ENCODE measurements at places on chromosomes 5 and 9. TPM values are rescaled to one million over a fixed set of nuclear protein-coding genes. Genes with fewer than 3 reads are reported as not detected.

DNA sequence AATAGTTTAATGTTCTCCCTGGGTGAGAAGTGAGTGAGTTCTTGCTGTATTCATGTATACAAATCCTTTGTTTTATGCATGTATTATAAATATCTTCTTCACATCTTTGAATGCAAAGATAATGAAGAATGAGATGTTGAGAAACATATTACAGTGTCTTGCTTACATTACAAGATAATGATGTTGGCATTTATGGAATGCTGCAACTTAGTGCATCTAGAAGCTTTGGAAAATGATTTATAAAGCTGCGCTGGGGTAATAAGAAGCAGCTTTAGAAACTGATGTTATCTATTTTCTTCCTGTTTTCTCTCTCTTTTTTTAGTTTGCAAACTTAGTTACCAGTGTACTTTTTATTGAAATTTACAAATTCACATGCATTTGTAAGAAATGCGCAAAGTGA is 673.4 kb downstream of the KCTD16 start:
- H3K27ac ChIP-seq, result no peak overlapping the region
- H3K27me3 ChIP-seq, result no peaks in the 10 kb centered on the region
- no peaks in the 10 kb centered on the region for H3K36me3 ChIP-seq
- H3K4me3 ChIP-seq, result no peak overlapping the region
- no peak for DNase-seq

DNA sequence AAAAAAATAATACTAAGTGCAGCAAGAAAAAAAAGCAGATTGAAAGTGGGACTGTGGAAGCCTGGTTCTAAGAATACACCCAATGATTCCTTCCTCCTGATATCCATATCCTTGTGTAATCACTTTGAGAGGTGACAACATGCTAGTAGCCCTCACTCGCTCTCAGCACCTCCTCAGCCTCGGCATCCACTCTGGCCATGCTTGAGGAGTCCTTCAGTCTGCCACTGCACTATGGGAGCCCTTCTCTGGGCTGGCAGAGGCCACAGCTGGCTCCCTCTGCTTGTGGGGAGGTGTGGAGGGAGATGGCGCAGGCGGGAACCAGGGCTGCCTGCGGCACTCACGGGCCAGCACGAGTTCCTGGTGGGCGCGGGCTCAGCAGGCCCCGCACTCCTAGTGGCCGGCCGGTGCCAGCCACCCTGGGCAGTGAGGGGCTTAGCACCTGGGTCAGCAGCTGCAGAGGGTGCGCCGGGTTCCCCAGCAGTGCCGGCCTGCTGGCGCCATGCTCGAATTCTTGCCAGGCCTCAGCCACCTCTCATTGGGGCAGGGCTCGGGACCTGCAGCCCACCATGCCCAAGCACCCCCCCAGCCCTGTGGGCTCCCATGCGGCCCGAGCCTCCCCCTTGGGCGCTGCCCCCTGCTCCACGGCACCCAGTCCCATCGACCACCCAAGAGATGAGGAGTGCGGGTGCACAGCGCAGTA is 24.5 kb upstream of the SELENOP start:
- no peaks in the 10 kb centered on the region for H3K4me1 ChIP-seq
- DNase-seq, result no peak
- no peaks in the 10 kb centered on the region for H3K27me3 ChIP-seq
- no peak overlapping the region for H3K27ac ChIP-seq
- no peaks in the 10 kb centered on the region for H3K36me3 ChIP-seq
- no peak overlapping the region for H3K4me3 ChIP-seq

GRCh38 chr9:99093492-99093791 is 11.5 kb upstream of the TGFBR1 start:
- H3K27me3 ChIP-seq, result peaks cover 5% of the 10 kb centered on the region
- no peak for DNase-seq
- H3K4me1 ChIP-seq, result no peaks in the 10 kb centered on the region
- no peak overlapping the region for H3K27ac ChIP-seq
- no peaks in the 10 kb centered on the region for H3K36me3 ChIP-seq

GRCh38 chr5:173397516-173397915 is 69.3 kb upstream of the STC2 start:
- H3K4me1 ChIP-seq, result no peaks in the 10 kb centered on the region
- no peak overlapping the region for H3K4me3 ChIP-seq
- no peaks in the 10 kb centered on the region for H3K36me3 ChIP-seq
- DNase-seq, result peak; percentile 27

GRCh38 chr5:71601222-71602026 is 14.3 kb downstream of the MCCC2 start:
- no peaks in the 10 kb centered on the region for H3K36me3 ChIP-seq
- DNase-seq, result peak; percentile 98
- H3K27me3 ChIP-seq, result no peaks in the 10 kb centered on the region
- H3K27ac ChIP-seq, result peak overlapping the region; percentile 46
- no peak overlapping the region for H3K4me3 ChIP-seq

- no peak overlapping the region for H3K4me3 ChIP-seq
- H3K27ac ChIP-seq, result no peak overlapping the region
- H3K27me3 ChIP-seq, result peaks cover 3% of the 10 kb centered on the region
- H3K36me3 ChIP-seq, result no peaks in the 10 kb centered on the region
- peak; percentile 15 for DNase-seq
- no peaks in the 10 kb centered on the region for H3K4me1 ChIP-seq
Measured at GRCh38 chr5:170745481-170746071, 37.9 kb upstream of the GABRP start.

GRCh38 chr5:83472508-83473345 is 1.2 kb downstream of the VCAN start:
- no peaks in the 10 kb centered on the region for H3K36me3 ChIP-seq
- H3K4me3 ChIP-seq, result peak overlapping the region; percentile 75
- peak overlapping the region; percentile 94 for H3K27ac ChIP-seq
- peak; percentile 22 for DNase-seq

DNA sequence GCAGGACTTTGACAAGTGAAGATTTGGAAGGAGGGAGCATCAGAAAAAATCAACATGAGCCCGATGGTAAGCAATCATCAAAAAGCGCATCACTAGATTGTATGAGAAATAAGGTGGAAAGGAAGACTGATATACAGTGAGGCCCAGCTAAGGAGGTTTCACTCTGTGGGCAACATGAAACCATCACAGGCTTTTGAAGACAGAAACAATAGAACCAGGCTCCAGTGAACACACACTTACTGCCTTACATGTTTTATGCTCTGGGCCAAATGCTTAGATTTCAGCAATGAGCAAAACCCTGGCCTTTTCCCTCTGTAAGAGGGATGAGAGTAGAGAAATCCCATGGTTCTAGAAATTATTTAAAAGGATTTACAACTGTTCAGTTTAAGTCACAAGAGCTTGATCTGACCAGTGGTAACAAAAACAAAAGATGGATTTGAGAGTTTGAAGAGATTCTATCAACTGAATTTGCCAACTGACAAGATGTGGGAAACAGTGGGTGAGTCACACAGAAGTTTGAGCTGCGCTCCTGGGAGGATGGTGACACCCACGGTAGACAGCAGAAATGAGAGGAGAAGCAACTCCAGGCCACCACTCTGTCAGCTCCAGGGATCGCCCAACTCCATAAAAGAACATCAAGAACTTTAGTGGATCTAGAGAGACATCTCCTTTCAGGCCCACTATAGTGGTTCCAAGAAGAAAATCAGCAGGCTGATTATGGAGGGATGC is 261.8 kb downstream of the MCTP1 start:
- no peaks in the 10 kb centered on the region for H3K36me3 ChIP-seq
- H3K27ac ChIP-seq, result no peak overlapping the region
- H3K27me3 ChIP-seq, result no peaks in the 10 kb centered on the region
- DNase-seq, result peak; percentile 15
- H3K4me1 ChIP-seq, result no peaks in the 10 kb centered on the region
- no peak overlapping the region for H3K4me3 ChIP-seq

DNA sequence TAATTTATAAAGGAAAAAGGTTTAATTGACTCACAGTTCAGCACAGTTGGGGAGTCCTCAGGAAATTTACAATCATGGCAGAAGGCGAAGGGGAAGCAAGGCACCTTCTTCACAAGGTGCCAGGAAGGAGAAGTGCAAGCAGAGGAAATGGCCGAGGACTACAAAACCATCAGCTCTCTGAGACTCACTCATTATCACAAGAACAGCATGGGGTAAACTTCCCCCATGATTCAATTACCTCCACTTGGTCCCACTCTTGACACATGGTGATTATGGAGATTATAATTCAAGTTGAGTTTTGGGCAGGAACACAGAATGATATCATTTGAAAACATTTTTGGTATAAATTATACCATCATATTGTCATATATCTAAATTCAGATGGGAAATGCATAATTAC is 934.7 kb downstream of the CDH12 start:
- H3K27me3 ChIP-seq, result no peaks in the 10 kb centered on the region
- DNase-seq, result no peak
- no peak overlapping the region for H3K27ac ChIP-seq

DNA sequence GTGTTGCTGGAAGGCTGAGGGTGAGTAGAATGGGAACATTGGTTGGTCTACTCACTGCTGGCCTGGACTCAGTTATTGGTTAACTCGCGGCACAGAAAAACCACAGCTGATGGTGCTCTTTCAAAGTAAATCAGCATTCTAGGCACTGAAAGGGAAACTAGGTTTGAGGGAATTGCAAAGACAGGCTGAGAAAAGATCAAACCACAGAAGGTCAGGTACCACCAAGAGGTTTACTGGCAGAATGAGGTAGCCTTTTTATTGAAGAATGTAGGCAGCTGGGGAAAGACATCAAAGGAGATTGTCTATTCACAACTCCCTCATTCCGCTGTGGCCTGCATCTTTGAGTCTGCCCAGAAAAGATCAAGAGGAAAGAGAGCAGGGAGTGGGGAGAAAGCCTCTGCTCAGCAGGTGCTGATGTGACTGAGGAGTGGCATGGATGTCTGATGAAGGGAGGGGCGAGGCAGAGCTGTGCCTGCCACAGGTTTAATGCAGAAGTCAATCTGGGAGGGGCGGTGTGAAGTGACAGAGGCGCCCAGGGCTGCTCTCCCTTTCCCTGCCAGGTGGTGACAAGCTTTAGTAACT is 255.5 kb downstream of the MAN2A1 start:
- H3K36me3 ChIP-seq, result no peaks in the 10 kb centered on the region
- H3K27me3 ChIP-seq, result peaks cover 5% of the 10 kb centered on the region
- H3K4me1 ChIP-seq, result no peaks in the 10 kb centered on the region
- H3K4me3 ChIP-seq, result no peak overlapping the region
- H3K27ac ChIP-seq, result no peak overlapping the region

- H3K4me1 ChIP-seq, result no peaks in the 10 kb centered on the region
- no peaks in the 10 kb centered on the region for H3K27me3 ChIP-seq
- no peaks in the 10 kb centered on the region for H3K36me3 ChIP-seq
- H3K4me3 ChIP-seq, result no peak overlapping the region
Measured at GRCh38 chr9:92706218-92706940, 36.4 kb upstream of the IPPK start.

GRCh38 chr9:131148966-131149687 is 23.7 kb downstream of the NUP214 start:
- H3K36me3 ChIP-seq, result peaks cover 19% of the 10 kb centered on the region
- H3K27ac ChIP-seq, result no peak overlapping the region
- no peaks in the 10 kb centered on the region for H3K4me1 ChIP-seq
- DNase-seq, result no peak
- H3K27me3 ChIP-seq, result no peaks in the 10 kb centered on the region

DNA sequence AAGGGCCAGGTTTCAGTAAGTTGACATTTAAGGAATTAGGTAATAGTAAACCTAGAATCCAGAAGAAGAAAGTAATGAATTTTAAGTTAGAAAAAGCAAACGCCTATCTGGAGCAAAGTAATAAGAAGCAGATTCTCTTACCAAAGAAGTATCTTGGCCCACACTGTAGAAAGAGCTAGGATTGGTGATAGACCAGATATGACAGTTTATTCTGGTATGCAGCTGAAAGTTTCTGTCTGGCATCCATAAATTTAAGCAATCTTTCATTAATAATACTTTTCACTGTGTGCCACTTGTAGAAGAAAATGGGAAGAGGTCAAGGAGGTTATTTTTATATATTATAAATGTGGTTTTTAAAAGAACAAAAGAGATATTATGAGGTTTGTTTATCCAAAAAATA is 3.0 kb downstream of the RECK start:
- DNase-seq, result peak; percentile 28
- peaks cover 13% of the 10 kb centered on the region for H3K4me1 ChIP-seq
- H3K36me3 ChIP-seq, result no peaks in the 10 kb centered on the region
- H3K27me3 ChIP-seq, result no peaks in the 10 kb centered on the region
- peak overlapping the region; percentile 95 for H3K4me3 ChIP-seq

- no peaks in the 10 kb centered on the region for H3K36me3 ChIP-seq
- no peak for DNase-seq
- H3K27ac ChIP-seq, result no peak within 1 kb of the TSS
- peaks cover 7% of the 10 kb centered on the region for H3K4me1 ChIP-seq
Measured at GRCh38 chr5:150661086-150661485, at the start of gene MYOZ3. TSS of gene MYOZ3 (plus strand) at chr5:150661251. CDS start at chr5:150662942, 1,691 bp downstream.

GRCh38 chr5:140420665-140421361 is 19.2 kb downstream of the ANKHD1 start:
- no peak for DNase-seq
- H3K27me3 ChIP-seq, result no peaks in the 10 kb centered on the region
- H3K36me3 ChIP-seq, result no peaks in the 10 kb centered on the region
- H3K4me1 ChIP-seq, result peaks cover 2% of the 10 kb centered on the region
- no peak overlapping the region for H3K4me3 ChIP-seq

- no peak overlapping the region for H3K27ac ChIP-seq
- H3K4me3 ChIP-seq, result no peak overlapping the region
- no peaks in the 10 kb centered on the region for H3K36me3 ChIP-seq
Measured at GRCh38 chr9:102124465-102124864, 386.0 kb upstream of the GRIN3A start.

DNA sequence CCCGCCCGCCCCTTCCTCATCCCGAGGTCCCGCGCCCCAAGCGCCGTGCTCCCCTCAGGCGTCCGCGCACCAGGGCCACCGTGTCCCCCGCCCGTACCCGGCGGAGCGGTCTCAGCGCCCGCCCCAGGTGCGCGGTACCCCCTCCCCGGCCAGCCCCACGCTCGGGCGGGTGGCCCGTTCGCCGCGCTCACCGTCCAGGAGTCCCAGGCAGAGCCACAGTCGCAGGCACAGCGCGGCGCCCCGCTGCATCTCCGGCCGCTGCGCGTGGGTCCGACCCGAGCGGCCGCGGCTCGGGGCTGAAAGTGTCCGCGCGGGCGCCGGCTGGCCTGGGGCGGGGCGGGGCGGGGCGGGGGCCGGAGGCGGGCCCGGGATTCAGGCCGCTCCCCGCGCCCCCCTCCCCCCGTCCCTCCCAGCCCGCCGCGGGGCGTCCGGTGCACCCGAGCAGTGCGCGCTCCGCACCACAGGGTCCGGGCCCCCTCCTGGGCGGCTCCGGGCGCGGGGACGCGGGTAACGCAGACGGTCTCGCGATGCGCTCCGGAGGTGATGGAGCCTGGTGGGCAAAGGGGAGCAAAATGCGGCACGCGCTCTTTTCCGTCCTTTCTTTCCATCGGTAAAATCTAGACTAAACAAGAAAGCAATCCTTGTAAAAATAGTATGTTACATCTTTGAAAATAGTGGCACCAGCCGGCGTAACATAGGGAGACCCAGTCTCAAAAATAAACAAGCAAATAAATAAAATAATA is at the start of gene FLT4:
Gene FLT4, minus strand, starts transcription at position 304 of the 743 bp plus-strand sequence. Its CDS starts 55 bp downstream, at position 249.
- no peak within 1 kb of the TSS for H3K27ac ChIP-seq
- H3K27me3 ChIP-seq, result peaks cover 17% of the 10 kb centered on the region
- DNase-seq, result no peak

The IFNK gene
- not detected for polyA plus RNA-seq

The CACFD1 gene
- polyA plus RNA-seq, result 4.7 TPM

The PRDM9 gene
- not detected for polyA plus RNA-seq

The GTF2H2C gene
- 34.4 TPM for polyA plus RNA-seq

The WNT8A gene
- polyA plus RNA-seq, result not detected

The PAEP gene
- not detected for polyA plus RNA-seq

The MAML1 gene
- polyA plus RNA-seq, result 7.3 TPM

The MZB1 gene
- polyA plus RNA-seq, result not detected

The INSL6 gene
- not detected for polyA plus RNA-seq

The ZNF346 gene
- polyA plus RNA-seq, result 14.0 TPM

The MYMK gene
- not detected for polyA plus RNA-seq

The MLANA gene
- not detected for polyA plus RNA-seq
